ENCODE measurements at places on chromosomes 1 and 21. TPM values are rescaled to one million over a fixed set of nuclear protein-coding genes. Genes with fewer than 3 reads are reported as not detected.

Gene SPRR2D
- polyA plus RNA-seq = not detected

Gene CGN
- polyA plus RNA-seq = 0.03 TPM

Gene HFM1
- polyA plus RNA-seq = 0.08 TPM

Gene SLC1A7
- 0.31 TPM for polyA plus RNA-seq

Gene CHRM3
- polyA plus RNA-seq = 0.07 TPM

Gene OR14K1
- not detected for polyA plus RNA-seq

Gene S100B
- polyA plus RNA-seq = 1.1 TPM

Gene CELSR2
- 6.9 TPM for polyA plus RNA-seq

Gene ERG
- 2.7 TPM for polyA plus RNA-seq

Gene CR1L
- polyA plus RNA-seq = not detected

Gene MMP23B
- 0.25 TPM for polyA plus RNA-seq

Gene FOXO6
- polyA plus RNA-seq = 0.88 TPM

Gene RASSF5
- 2.8 TPM for polyA plus RNA-seq

Gene MMEL1
- polyA plus RNA-seq = 0.21 TPM

Gene CD1B
- not detected for polyA plus RNA-seq

Gene LIPI
- polyA plus RNA-seq = not detected
